Muscle of arm (tissue), 14 donors: ENCODE measurements at places on chromosomes 16 and 17.

GRCh38 chr16:89584768-89585549 is 9.4 kb downstream of the CPNE7 start:
- no peak for DNase-seq

- DNase-seq, result peak; percentile 62
Observed at GRCh38 chr17:77128896-77129567, 11.7 kb upstream of the SEC14L1 start.

DNA sequence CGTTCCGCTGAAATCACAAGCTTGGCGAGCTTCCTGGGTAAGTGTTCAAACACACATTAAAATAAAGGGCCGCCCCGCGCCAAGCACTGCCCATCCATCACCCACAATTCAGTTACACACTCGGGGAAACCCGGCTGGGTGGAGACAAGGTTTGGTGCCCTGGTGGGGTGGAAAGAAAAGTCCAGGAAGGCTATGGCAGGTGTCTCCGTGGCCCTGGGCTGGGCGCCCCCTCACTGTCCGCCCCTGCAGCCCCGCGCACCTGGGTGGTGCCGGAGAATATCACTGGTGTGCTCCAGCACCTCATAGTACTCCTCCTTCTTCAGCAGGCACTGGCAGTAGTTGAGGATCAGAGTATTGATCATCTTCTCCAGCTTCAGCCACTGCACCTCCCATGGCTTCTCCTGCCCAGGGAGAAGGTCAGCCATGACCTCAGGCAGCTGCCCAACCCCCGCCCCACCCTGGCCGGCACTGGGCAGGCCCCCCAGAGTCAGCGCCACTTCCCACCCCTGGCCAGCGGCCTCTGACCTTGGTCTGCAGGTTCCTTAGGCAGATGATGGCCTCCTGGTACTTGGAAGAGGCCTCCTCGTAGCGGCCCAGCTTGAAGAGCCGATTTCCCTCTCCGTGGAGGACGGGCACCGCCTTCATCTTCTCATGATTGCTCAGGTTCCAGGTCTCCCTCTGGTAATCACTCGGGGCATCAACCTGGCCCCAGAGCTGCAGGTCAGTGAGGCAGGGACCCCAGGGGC is 8.4 kb downstream of the AIPL1 start:
- DNase-seq, result no peak

DNA sequence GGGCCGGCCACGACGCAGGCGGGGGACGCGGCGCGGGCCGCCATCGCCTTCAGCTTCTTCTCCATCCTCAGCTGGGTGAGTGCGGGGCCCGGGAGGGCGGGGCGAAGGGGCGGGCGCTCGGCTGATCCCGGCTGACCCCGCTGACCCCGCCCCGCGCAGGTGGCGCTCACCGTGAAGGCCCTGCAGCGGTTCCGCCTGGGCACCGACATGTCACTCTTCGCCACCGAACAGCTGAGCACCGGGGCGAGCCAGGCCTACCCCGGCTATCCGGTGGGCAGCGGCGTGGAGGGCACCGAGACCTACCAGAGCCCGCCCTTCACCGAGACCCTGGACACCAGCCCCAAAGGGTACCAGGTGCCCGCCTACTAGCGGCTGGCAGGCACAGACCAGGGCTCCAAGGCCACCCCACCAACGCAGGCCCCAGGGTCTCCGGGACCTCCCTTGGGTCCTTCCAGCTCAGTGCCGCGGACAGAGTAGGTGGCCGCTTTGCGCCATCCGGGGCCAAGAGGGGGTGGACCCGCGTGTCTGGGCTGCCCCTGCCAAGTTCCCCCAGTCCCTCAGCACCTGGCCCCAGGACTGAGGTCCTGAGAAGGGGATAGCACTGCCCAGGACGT is 3.0 kb downstream of the SYNGR3 start:
- no peak for DNase-seq
